ENCODE measurements at places on chromosomes 1 and 21. TPM values are rescaled to one million over a fixed set of nuclear protein-coding genes. Genes with fewer than 3 reads are reported as not detected.

CHODL gene
- 0.31 TPM for total RNA-seq

GRCh38 chr1:171798311-171798710 is 16.9 kb downstream of the METTL13 start:
- no peak for DNase-seq

- DNase-seq: no peak
Measured at GRCh38 chr1:47568763-47569162, 130.9 kb downstream of the FOXD2 start.

DNA sequence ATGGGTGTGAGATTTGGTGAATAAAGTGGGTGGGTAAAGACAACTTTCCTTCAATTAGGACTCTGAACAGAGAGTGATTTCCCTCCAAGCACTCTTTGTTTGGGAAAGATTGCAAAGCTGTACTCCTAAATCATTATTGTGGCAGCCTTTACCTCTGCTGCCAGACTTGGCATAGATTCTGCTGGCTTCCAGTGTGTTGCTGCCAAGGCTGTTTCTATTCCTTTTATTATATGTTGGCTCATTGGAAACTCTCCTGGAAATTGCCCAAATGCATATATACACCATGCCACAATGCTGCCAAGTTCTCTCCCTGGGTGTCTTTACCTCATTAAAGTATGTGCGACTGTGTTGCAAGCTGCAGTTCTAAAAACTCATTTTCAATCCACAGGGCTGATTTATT is 668.0 kb downstream of the MRPL39 start:
- no peak for DNase-seq

DNA sequence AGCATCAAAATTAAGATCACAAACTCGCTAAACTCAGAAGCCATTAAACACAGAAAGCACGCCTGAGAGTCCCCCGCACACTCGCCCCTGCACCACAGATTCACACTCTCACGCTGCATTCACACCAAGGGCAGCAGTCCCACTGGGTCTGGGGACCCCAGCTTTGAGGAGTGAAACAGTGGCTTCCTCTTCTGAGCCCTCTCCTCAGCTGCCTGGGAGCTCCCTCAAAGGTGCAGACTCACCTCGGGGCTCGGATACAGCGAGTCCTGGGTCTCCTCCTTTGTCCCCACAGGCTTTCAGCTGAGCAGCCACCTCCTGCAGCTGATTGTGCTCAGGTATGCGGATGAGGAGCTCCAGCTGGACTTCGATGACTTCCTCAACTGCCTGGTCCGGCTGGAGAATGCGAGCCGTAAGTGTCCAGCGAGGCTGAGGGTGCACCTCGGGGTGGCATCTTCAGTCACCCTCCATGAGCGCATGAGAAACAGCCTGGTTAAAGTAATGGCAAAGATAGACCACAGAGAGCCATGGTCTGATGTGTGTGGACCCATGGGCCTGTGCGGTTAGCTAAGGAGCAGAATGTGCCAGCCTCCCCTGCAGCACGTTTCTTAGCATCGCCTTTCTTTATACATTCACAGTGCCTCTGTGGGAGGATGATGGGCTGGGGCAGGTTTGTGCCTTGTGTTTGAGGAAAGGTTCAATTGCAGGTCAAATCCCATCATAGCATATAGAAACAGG is 47.9 kb downstream of the CAPN9 start:
- DNase-seq: no peak

OR2L13 gene
- not detected for total RNA-seq

DNA sequence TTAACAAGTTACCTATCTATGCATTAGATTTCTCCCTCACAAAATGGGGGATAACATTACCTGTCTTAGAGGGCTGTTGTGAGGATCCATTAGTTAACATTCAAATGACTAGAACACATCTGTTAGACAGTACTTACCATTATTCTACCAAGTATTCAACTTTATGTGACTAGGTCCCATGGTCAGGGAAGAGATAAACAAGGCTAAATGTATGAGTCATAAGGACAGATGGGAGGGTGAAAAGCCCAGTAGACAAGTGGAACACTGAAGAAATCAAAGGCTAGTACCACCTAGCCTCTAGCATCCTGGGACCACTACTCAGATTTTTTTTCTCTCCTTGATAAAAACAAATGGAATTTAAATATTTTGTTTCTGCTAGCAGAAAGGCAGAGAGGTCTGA is 9.0 kb upstream of the VHLL start:
- no peak for DNase-seq

DNA sequence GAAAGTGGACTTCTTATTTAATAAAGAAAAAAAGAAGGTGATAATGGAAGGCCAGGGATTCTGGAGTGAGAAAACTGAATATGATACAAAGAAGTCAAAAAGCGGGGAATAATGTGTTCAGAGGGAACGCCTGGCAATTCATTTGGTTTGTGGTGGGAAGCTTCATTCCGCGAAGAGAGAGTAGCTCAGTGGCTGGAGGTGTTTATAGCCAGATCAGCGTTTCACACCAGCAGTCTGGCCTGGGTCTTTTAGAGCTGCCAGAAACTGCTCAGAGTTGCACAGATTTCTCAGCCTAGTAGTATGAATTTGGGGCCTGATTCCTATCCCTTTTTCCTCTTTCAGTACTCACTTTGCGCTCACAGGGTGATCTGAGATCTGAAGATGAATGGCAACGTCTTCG is 67.8 kb upstream of the IPO9 start:
- no peak for DNase-seq

GRCh38 chr1:68339505-68339904 is 107.2 kb upstream of the WLS start:
- no peak for DNase-seq

THEM5 gene
- not detected for total RNA-seq

CAPN8 gene
- not detected for total RNA-seq
